ENCODE measurements at places on chromosomes 5 and 9.

DNA sequence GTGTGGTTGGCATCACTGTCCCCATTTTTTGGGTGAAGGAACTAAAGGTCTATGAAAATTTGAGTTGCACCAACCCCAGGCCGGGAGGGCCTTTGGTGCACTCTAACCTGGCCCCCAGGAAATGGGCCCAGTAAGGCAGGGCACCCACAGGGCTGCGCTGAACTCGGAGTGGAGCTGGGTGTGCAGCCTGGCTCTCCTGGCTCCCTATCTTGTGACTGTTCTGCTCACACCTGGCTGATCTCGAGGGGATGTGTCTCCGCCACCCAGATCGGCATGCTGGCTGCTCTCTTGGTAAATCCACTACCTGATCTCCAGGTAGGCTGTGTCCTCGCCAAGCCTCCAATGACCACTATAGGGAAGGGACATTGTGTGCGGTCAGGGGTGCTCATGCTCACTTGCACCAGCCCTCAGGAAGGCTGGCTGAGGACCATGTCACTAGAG is 259.8 kb downstream of the NSG2 start:
- no peak for DNase-seq

GRCh38 chr5:156330141-156330870 is 3.3 kb downstream of the SGCD start:
- no peak for DNase-seq

DNA sequence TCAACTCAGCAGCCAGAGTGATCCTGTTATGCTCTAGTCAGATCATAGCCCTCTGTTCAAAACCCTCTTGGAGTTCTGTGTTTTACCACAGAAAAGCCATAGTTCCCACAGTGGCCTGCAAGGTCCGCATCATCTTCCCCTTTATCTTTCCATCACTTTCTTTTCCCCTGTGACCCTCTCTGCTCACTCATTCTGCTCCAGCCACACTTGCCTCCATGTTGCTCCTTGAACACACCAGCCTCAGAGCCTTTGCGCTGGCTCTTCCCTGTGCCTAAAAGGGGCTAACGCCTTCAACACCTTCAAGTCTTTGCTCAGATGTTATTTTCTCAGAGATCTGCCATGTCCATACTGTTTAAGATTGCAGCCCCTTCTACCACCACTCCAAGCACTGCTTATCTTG is 26.3 kb downstream of the CSF2 start:
- DNase-seq = no peak

DNA sequence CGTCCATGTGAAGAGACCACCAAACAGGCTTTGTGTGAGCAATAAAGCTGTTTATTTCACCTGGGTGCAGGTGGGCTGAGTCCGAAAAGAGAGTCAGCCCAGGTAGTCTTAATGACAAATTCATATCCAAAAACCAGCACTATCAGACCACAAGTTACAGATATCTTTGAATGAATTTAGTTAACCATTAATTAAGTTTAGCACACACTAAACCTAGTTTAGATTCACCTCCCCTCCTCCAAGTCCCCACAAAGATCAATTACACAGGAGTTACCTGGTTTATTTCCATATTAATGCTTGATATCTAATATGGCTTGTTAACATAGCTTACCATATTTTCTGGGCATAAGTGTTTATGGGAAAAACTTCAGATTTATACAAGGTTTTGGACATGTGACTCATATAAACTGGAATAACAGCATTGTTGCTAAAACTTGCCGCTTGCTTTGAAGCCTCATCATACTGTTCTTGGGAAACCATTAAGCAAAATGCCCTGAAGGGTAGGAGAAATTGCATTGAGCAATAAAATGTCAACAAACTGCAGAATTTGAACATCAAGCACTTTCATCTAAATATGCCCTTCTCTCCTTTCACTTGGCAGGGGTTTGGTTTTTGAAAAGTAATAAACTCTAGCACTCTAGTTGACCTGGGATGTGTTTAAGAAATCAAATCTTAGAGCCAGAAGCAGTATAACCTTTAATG is 166.9 kb downstream of the SNCAIP start:
- no peak for DNase-seq

GRCh38 chr5:124276166-124276565 is 470.3 kb downstream of the ZNF608 start:
- DNase-seq = no peak

- no peak for DNase-seq
These were observed 180.4 kb downstream of the SEMA5A start for GRCh38 chr5:9365512-9365911.

GRCh38 chr5:145260670-145261069 is 574.5 kb downstream of the PRELID2 start:
- no peak for DNase-seq

DNA sequence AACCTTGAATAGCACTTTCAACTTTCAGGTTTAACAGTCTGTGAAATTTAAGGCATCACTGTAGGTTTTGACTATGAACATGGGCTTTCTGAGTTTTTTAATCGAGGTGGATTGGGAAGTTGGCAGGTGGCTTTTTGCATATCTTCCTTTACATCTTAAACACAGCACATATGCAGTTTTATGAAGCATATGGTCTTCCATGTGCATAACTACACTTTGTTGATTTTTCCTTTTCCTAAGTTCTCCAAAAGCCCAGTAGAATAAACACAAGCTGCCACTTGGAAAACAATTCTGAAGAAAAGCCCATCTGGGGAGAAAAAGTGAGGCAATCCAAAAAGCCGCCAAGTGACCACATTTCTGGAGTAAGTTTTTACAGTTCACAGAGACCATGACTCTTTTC is 236.5 kb upstream of the IL12B start:
- DNase-seq = no peak

Data from cortex of kidney (tissue), 1 donor.